ENCODE measurements at places on chromosomes 7 and 10.

DNA sequence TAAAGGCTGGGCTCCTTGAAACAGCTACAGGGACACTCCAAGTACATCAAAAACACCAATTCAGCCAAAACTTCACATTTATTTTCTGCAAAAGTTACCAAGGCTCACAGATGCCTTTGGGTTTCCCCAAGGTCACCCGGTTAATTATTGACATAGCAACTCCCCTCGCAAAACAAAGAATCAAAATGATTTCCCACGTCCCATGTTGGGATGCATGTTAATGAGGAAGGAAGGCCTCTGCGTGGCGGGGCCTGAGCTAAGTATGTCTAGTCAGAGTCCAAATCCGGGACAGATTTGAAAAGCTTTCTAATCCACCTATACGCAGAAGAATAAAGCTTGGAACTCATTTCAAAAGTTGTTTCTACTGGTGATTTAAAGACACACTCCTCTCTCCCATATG lies 535 bp upstream of the TMEM72 start:
- no peak for DNase-seq

- DNase-seq, result no peak
Measured at GRCh38 chr10:33938001-33938400, 603.5 kb upstream of the NRP1 start.

- DNase-seq, result no peak
Measured at GRCh38 chr10:124596962-124597845, 135.6 kb downstream of the LHPP start.

- DNase-seq, result no peak
Measured at GRCh38 chr10:82394122-82394521, 519.1 kb downstream of the NRG3 start.

GRCh38 chr7:9937944-9938631 lies 1035.6 kb upstream of the PHF14 start:
- DNase-seq, result no peak

- no peak for DNase-seq
Measured at GRCh38 chr7:17211307-17211836, 87.1 kb upstream of the AHR start.

DNA sequence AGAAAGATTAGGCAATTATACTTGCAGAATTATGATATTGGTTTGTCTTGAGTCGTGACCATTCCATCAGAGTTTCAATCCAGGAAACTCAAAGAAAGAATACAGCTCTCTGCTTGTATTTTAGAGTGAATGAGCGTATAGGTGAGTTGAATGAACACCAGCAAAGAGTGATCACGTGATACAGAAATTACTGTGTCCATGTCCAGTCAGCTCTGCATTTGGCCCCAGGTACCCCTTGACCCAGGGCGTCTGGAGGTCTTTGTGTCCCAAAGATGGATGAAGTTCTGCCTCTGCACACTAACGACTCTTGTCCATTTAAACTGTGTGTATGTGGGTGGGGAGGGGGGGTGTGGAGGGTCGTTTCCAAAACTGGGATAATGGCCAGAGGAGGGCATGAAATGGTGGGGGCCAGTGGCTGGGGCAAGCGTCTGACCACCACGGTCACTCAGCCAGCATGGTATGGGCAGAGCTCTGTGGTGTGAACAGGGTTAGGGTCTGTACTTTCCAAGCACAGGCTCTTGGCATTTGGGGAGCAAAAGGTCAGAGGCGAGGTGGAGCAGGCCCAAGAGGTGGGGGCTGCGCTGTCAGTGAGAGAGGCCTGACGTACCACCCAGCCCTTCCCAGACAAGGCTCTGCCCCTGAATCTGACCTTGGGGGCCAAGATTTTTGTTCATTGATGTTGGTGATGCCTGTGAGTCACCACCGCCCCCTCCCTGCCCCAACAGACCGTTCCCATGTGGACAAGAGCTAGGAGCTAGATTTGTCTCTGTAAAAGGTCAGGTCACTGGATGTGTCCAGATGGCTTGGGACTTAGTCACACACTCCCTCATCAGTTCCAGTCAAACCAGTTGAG lies 1.4 kb downstream of the PTPRE start:
- no peak for DNase-seq

- peak; percentile 37 for DNase-seq
Measured at GRCh38 chr10:122267849-122268737, 3.0 kb upstream of the BTBD16 start.

DNA sequence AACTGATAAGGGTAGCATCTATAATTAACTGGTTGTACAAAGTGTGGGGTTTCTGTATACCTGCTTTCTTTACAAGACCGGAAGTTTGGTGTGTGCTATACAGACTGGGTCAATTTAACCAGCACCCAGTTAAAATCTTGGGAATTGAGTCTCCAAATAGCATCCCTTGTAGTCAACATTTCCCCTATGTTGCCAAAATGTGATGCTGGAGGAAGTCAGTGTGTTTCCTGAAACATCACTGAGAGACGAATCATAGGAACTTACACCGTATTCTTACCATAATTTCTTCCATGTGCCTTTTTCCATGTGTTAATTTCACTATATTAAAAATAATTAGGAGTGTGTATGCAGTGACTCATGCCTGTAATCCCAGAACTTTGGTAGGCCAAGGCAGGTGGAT lies 1.7 kb downstream of the AKR1C4 start:
- no peak for DNase-seq

- no peak for DNase-seq
Measured at GRCh38 chr7:155425887-155426286, 32.0 kb upstream of the EN2 start.

DNA sequence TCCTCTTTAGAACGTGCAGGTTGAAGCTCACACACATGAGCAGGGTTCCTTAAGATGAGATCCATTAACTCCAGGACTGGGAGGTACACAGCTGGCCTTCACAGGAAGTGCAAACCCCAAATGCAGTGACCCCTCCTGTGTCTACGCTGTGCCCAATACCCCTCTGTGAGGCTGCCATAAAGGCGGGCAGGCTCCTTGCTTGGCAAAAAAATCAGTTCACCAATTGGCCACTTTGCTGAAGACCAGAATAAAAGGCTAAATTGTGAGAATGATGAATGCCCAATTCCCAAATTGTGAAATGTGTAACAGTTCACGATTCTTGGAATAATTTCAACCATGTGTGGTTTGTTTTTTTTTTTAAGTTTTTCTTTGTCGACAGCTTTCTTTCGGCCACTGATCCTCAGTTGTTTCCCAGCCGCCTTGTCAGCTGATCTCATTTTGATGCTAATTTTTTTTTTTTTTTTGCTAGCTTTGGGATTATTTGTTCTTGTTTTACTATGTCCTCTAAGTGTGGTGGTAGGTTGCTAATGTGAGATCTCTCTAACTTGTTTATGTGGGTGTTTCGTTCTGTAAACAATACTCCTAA lies 101.9 kb upstream of the PRSS58 start:
- DNase-seq, result no peak

GRCh38 chr10:116076621-116077020 lies 196.4 kb downstream of the GFRA1 start:
- DNase-seq, result no peak
